ENCODE measurements at places on chromosomes 4 and X.
A peak's percentile ranks its signal among the peaks of the same experiment; 100 is the strongest.

DNA sequence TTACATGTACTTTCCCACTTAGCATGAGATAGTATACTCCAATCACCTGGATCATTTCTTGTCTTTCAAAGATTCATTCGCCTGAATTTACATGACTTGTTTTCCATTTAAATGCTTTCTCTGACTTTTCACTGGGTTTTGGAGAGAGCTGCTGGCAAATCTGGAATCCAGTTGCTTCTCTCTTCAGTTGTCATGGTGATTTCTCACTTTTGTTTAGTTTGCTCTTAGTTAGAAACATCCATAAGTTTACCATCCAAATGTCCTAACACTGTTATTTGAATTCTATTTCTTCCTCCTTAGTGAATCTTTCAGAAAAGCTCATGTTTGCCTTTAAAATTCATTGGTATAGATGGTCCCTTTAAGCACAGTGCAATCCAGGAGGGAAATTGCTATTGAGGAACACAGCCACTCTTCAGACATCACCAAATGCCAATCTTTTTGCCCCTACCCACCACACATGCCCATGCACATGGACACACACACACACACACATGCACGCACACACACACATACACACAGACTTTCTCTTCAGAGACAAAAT is 51.7 kb downstream of the REELD1 start:
- DNase-seq = no peak

DNA sequence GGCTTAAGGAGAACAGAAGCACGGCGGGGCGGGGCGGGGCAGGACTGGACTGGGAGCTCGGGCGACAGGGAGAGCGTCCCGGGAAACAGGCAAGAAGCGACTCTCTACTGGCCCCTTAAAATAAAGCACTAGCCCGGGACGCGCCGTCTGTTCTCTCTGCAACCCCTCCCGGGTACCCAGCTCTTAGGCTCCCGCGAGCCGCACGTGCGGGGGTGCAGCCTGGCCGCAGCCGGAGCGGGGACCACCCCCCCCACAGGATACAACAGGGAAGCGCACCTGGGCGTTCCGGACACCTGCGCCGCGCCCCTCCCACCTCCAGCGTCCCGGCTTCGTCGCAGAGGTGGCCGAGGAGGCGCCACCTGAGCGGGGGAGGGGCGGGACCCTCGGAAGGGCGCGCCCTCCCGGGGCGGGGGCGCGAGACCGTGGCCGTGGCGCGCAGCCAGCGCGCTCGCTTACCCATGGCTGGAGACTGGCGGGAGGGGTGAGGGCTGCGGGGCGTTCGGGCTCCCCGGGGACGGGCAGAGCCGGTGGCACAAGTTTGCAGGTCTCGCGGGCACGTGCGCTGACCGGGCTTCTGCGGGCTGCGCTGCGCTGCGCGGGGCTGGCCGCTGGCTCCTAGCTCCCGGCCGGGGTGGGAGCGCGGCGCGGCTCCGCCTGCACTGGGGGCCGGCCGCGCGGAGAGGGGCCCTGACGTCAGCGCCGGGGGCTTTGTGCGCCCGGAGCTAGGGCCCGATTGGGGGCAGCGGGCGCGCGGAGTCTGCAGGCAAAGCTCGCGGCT is 91.5 kb downstream of the GEMIN8 start:
- DNase-seq = peak; percentile 26

GRCh38 chr4:154366956-154367355 is 124.6 kb downstream of the DCHS2 start:
- no peak for DNase-seq

- no peak for DNase-seq
Measured at GRCh38 chr4:154781126-154781982, at the start of gene RBM46. RBM46 (plus strand) TSS chr4:154781272; CDS start chr4:154796753, 15,481 bp downstream.

DNA sequence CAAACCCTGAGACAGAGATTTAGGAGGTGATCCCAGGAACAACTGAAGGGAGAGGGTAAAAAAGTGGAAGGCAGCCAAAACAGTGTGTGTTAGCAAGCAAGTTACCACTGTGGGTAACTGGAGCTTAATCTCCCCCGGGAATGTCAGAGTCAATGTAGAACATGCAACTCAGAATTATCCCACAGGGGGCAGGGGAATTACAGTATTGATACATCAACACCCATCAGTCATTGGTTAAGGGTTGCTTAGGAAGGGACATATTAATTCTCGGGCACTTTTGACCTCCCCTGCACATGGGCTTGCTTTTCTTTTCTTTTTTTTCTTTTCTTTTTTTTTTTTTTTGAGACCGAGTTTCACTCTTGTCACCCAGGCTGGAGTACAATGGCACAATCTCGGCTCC is 29.3 kb downstream of the CXorf58 start:
- no peak for DNase-seq

- DNase-seq = no peak
Measured at GRCh38 chr4:68426516-68426915, 20.7 kb upstream of the TMPRSS11E start.

GRCh38 chr4:6463311-6464289 is 8.8 kb downstream of the PPP2R2C start:
- no peak for DNase-seq

- no peak for DNase-seq
Measured at GRCh38 chr4:7266525-7267292, 74.4 kb downstream of the SORCS2 start.

GRCh38 chrX:2972391-2972790 is 34.0 kb upstream of the ARSH start:
- no peak for DNase-seq

DNA sequence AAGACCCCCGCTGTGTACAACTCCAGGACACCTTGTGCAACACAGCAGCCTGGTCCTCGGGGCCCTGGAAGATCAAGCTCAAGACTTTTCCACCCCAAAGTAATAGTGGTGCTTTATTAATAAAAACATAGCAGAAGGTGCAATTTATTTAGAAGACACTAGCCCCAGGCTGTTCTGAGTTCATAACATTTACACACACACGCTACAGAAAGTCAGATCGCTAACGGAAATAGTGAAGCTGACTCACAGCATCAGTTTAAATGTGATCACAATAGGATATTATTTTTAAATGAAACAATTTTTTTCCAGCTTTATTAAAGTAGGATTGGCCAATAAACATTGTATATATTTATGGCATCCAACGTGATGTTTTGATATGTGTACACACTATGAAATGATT is 141.0 kb downstream of the STK32B start:
- no peak for DNase-seq

All from GM20000 (cell line).